ENCODE measurements at places on chromosomes 1 and 21. TPM values are rescaled to one million over a fixed set of nuclear protein-coding genes. Genes with fewer than 3 reads are reported as not detected.

ANGPTL3 gene
- not detected for total RNA-seq

CYYR1 gene
- not detected for total RNA-seq

JAM2 gene
- 0.45 TPM for total RNA-seq

OR10T2 gene
- not detected for total RNA-seq

UMODL1 gene
- not detected for total RNA-seq

PCNX2 gene
- total RNA-seq = 7.1 TPM

ARHGAP29 gene
- not detected for total RNA-seq

ERICH3 gene
- total RNA-seq = not detected

MYCL gene
- 0.36 TPM for total RNA-seq

FCRL4 gene
- not detected for total RNA-seq

DIO1 gene
- not detected for total RNA-seq

ZSCAN20 gene
- total RNA-seq = 4.9 TPM

BCAN gene
- 0.36 TPM for total RNA-seq

NUDT17 gene
- 5.6 TPM for total RNA-seq

HMGCL gene
- total RNA-seq = 26.1 TPM

- DNase-seq = no peak
Measured at GRCh38 chr1:64203420-64203819, at the start of gene UBE2U. Gene UBE2U (plus strand): TSS chr1:64203623. CDS start chr1:64204051, 428 bp downstream.

DNA sequence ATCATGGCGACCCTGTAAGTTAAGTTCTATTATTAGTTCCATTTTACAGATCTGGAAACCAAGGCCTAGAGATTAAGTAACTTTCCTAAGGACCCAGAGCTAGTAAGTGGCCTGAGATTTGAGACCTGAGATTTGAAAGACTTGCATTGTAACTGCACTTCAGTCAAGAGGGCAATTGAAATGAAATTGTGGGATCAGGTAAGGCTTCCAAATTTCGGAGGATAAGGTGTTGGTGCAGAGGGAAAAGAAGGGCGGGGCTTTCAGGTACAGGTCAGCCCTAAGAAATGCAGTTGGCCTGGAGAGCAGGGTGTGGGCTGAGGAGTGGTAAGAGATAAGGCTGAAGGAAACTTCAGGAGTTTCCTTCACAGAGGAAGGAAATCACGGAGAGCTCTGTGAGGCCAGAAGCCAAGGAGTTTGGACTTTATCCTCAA, 51.1 kb downstream of the SLC16A1 start:
- DNase-seq = no peak

GRCh38 chr1:177355575-177355974, 184.8 kb downstream of the BRINP2 start:
- DNase-seq = no peak

- DNase-seq = no peak
Measured at GRCh38 chr1:36123356-36123755, 1.7 kb downstream of the COL8A2 start.

- no peak for DNase-seq
Measured at GRCh38 chr1:48939042-48939441, 162.4 kb upstream of the BEND5 start.

- no peak for DNase-seq
Measured at GRCh38 chr1:156547982-156548381, 24.4 kb downstream of the IQGAP3 start.

- no peak for DNase-seq
Measured at GRCh38 chr1:110765640-110766335, 91.0 kb upstream of the KCNA3 start.

DNA sequence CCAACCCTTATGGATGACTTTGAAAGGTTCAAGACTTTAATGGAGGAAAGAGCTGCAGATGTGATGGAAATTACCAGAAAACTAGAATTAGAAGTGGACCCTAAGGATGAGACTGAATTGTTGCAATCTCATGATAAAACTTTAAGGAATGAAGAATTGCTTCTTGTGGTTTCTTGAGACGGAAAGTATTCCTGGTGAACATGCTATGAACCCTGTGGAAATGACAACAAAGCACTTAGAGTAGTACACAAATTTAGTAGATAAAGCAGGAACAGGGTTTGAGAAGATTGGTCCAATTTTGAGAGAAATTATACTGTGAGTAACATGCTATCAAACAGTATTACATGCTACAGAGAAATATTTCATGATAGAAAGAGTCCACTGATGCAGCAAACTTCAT, 215.4 kb downstream of the OMA1 start:
- DNase-seq = no peak

- no peak for DNase-seq
Measured at GRCh38 chr21:42332557-42333317, 17.5 kb upstream of the TFF3 start.

GRCh38 chr1:170436928-170437327, 95.0 kb upstream of the GORAB start:
- no peak for DNase-seq

DNA sequence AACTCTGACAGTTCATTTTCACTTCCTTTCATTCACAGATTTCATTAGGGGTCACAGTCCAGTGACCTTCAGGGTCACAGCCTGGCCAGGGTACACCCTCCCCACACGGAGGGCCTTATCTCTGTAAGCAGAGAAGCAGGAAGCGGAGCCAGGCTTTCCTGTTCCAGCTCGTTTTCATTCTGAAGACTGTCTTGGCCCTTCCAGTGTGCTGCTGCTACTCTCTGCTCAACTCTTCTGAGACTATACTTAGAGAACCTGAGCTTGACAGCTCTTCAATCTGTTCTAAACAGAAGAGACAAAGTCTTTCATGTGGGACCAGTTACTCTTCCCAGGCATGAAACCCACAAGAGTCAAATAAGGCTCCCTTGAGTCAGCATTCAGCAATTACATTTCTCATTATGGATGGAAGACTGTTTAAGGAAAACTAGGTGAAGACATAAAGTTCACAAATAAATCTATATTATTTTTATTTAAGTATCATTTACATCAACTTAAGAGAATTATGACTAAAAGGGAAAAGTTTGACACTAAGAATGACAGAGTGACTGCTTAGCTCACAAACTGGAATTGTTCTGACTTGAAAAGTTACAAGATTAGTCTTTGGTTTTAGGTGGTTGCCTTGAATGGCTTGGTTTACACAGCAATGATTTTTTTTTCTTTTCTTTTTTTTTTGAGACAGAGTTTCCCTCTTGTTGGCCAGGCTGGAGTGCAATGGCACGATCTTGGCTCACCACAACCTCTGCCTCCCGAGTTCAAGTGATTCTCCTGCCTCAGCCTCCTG, 4.8 kb upstream of the TDRD10 start:
- no peak for DNase-seq

GRCh38 chr1:107679411-107679953, 285.5 kb downstream of the VAV3 start:
- DNase-seq = no peak

- no peak for DNase-seq
Measured at GRCh38 chr1:152182944-152183361, 23.9 kb upstream of the RPTN start.

GRCh38 chr1:96214982-96215381, 506.6 kb upstream of the PTBP2 start:
- DNase-seq = no peak

- DNase-seq = no peak
Measured at GRCh38 chr1:41331546-41331917, 29.7 kb upstream of the FOXO6 start.

GRCh38 chr1:114695430-114696058, at the start of gene AMPD1:
Gene AMPD1 (minus strand): TSS chr1:114695546. CDS start chr1:114695471, 75 bp downstream.
- no peak for DNase-seq

DNA sequence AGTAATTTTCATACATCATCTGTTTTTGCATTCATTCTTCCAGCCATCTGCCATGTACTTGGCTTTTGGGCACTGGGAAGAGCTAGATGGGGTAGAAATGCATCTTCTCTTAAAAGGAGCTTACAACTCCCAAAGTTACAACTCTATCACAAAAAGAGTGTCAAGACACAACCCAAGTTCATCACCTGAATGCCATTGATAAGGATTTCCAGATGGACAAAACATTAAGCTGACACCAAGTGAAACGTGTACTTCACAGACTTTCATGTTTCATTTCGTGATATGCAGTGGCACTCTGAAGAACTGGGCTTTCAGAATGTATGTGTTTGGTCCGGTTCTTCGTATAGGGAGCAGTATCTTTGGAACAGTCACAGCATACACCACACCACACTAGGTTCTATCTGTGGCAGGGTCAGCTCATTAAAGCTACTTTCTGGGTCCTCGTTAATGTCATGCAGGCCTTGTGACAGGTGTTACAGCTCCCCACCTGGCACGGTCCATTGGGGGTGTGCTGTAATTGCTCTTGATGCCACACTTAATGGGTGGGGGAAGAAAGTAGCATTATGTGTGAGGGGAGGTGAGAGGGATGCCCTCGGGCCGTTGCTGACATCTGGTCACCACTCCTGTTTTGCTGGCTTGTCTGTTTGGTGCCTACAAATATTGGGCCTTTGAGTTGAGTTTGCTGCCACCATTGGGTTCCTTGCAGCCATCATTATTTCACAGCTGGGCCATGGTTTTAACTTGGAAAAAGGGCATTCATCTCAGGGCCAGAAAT, 164.9 kb downstream of the NFIA start:
- no peak for DNase-seq

- no peak for DNase-seq
Measured at GRCh38 chr1:42259739-42260064, 75.3 kb downstream of the FOXJ3 start.

- DNase-seq = no peak
Measured at GRCh38 chr1:22189619-22190018, 46.7 kb upstream of the WNT4 start.

- DNase-seq = no peak
Measured at GRCh38 chr1:30764939-30765555, 7.5 kb upstream of the LAPTM5 start.

DNA sequence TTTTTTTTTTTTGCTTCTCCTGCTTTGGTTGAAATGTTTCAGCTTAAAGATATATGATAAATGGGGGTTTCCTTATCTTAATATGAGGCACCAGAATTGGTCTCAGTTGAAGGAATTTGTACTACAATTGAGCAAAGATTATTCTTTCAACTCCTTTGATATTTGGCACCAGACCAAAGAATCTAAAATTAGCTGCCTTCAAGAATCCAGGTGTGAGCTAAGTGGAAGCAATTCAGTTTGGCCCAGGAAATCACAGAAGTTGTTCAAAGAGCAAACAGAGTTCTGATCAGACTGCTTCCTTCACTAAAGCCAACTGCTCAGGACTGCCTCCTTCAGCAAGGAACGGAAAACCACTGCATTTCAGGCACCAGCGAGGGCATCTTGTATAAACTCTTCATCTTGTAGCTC, 68.3 kb upstream of the BCAR3 start:
- DNase-seq = no peak

GRCh38 chr1:54705153-54705552, 10.5 kb upstream of the TTC4 start:
- no peak for DNase-seq

- DNase-seq = no peak
Measured at GRCh38 chr1:46969014-46969619, 27.8 kb upstream of the CYP4A11 start.

DNA sequence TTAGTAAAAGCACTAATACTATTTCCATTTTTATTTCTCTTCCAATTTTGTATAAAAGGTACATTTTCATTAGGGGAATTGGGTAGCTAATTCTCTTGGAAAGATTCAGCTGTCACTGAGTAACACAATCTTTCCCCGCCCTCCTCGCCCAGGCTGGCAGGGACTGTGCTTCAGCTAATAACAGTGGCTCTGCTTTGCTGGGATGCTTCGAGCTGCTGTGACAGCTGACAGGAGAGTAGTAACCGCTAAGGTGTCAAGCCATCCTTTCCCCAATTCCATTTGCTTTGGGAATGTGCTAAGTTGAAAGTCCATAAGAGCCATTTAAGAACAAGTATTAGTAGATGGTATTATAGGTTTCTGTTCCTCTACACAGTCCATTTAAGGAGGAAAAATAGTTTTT, 106.7 kb upstream of the NRIP1 start:
- no peak for DNase-seq

DNA sequence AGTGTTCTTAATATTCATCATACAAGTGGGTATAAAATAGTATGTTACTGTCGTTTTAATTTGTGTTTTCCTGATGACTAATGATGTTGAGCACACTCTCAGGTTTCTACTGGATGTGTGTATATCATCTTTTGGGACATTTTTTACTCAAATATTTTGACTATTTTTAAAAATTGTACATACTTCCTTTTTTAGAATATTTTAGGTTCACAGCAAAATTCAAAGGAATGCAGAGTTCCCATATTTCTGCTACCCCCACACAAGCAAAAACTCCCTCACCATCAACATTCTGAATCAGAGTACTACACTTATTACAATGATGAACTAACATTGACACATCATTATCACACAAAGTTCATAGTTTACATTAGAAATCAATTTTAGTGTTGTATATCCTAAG, 114.5 kb downstream of the DPYD start:
- DNase-seq = no peak

- no peak for DNase-seq
Measured at GRCh38 chr1:170560681-170561285, 28.8 kb downstream of the GORAB start.

GRCh38 chr1:182993746-182994145, 29.5 kb upstream of the LAMC1 start:
- no peak for DNase-seq

- DNase-seq = no peak
Measured at GRCh38 chr1:226322986-226323385, 14.0 kb upstream of the LIN9 start.

Measured in natural killer cell treated with Interleukin-12 subunit alpha and Interleukin-12 subunit beta and Interleukin-15 and Interleukin-18, amount 100 ng/mL, for 72 hours (primary cell).